Activated CD4-positive, alpha-beta memory T cell treated with anti-CD3 and anti-CD28 coated beads, Interleukin-2, amount 10 ng/mL, durations not matched to agents 7 days and 5 days (primary cell): ENCODE measurements at places on chromosomes 3 and 15. TPM values are rescaled to one million over a fixed set of nuclear protein-coding genes. Genes with fewer than 3 reads are reported as not detected.

GRCh38 chr3:77149382-77149781, 109.5 kb downstream of the ROBO2 start:
- no peak for DNase-seq

GRCh38 chr15:49468481-49468839, 45.4 kb downstream of the FGF7 start:
- no peak for DNase-seq

The CTSH gene
- total RNA-seq = 257 TPM

The CLDN18 gene
- not detected for total RNA-seq

DNA sequence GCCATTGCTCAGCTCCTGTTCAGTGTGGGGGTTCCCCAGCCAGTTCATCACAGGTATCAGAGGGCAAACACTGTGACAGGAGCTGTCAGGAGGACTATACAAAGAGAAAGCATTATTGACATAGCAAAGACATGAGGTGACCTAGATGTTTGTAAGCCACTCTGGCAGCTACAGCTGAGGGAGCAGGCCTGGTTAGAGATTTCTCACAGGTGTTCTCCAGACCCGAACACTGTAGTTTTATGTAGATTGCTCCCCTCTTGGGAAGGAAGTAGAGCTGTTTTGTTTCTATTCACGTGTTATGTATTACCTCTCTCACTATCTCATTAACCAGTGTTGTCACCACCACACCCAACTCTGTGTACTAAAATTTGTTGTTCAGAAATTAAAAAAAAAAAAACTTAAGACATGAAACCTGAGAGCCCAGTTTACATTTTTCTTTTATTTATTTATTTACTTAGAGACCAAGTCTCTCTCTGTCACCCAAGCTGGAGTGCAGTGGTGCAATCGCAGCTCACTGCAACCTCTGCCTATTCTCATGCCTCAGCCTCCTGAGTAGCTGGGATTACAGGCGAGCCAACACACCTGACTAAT, 123.7 kb downstream of the RBPMS2 start:
- DNase-seq = peak; percentile 29

The BBX gene
- 38.9 TPM for total RNA-seq

GRCh38 chr3:150303768-150304167, 104.3 kb upstream of the TSC22D2 start:
- no peak for DNase-seq

The TMEM207 gene
- not detected for total RNA-seq

The AADACL2 gene
- total RNA-seq = not detected

The C3orf22 gene
- not detected for total RNA-seq

- DNase-seq = no peak
Measured at GRCh38 chr3:190546881-190547510, 33.1 kb downstream of the IL1RAP start.

DNA sequence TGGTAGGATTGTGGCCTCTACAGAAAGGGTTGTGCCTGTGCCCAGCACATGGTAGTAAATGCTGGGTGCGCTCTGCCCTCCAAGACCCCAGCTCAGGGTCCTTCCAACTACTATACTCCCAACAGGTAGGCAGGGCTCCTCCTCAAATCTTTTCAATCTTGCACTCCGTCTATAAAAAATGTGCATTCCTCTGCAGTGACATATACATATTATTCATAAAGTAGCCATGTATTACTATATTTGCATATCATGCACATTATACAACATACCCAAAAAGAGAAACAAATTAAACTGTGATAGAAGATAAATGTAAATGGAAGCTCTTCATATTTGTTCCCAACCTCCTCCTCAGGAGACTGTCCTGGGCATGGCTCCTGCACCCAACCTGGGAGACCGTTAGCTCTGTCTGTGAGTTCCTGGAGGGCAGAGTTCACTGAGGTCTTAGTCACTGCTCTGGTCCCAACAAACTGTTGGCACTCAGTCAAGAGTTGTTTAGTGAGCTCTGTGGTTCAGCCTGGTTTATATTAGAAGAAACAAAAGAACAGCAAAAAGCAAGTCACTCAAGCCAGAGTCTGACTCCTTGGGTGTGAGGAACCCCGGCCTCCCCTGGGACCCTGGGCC, 47.7 kb upstream of the GRIP2 start:
- DNase-seq = no peak

- DNase-seq = no peak
Measured at GRCh38 chr3:55218577-55218976, 268.5 kb downstream of the WNT5A start.

DNA sequence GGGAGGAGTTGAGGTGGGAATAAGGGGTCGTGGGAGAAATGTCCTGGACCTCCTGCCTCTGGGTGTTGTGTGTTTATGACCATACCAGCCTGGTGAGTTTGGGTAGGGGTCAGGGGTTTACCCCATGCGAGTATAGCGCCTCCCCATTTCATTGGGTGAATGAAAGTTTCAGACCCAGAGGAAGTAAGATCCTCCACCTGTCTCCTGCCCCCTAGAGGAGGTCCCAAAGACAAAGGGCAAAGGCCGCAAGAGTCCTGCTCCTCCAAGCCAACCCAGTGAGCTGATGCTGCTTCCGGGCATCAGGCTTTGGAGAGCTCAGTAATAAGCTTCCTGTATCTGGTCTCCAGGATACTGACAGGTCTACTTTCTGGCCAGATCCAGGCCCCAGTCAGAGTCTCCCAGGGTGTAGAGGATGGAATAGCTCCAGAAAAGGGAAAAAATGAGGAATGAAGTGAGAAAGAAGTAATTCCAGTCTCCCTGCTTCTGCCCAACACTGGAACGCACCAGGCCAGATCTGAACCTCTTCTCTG, 6.4 kb upstream of the TBC1D21 start:
- DNase-seq = no peak

DNA sequence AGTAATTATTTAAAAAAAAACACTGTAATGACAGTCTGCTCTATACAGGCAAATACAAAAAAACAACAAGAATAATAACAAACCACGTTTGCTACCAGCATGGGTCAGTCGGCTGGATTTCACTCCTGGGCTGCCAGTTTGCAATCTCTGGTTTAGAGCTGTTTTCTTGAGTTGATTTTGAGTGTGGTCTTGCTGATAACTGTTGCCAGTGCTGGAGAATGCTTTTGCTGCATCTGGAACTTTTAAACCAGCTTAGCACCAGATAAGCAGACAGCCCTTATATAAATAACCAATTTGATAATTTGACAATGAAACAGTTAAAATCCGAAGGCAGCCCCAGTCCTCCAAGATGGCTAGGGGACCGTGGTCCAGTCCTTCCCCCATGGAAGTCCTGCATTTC, 14.0 kb upstream of the CTDSPL start:
- DNase-seq = no peak

The ECE2 gene
- not detected for total RNA-seq

- no peak for DNase-seq
Measured at GRCh38 chr3:99674086-99674789, 35.8 kb downstream of the COL8A1 start.

The CELSR3 gene
- 7.2 TPM for total RNA-seq

GRCh38 chr3:42731476-42732195, 29.0 kb upstream of the HHATL start:
- no peak for DNase-seq

GRCh38 chr15:83512459-83512858, 65.3 kb downstream of the SH3GL3 start:
- no peak for DNase-seq

DNA sequence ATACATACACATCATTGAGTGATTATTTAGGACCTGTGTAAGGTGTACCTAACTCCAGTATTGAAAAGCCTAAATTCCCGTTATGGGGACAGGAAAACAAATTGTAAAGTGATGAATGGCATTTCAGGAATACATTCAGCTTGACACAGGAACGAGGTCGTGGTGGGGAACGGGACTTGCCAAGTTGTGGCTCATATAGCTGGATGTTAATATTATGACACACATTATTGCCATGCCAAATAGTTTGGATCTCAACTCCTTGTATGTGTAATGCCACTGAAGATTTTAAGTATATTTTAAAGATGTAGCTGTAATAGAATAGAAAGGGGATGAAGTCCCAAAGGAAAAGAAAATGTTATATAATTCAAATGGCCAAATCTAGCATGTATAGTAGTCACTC, 227.2 kb upstream of the GOLIM4 start:
- no peak for DNase-seq

GRCh38 chr15:64460724-64461720, 644 bp downstream of the ZNF609 start:
- peak; percentile 33 for DNase-seq

The TAMM41 gene
- 20.9 TPM for total RNA-seq

The CHSY1 gene
- total RNA-seq = 62.0 TPM

GRCh38 chr3:4613366-4613765, 120.2 kb downstream of the ITPR1 start:
- no peak for DNase-seq

DNA sequence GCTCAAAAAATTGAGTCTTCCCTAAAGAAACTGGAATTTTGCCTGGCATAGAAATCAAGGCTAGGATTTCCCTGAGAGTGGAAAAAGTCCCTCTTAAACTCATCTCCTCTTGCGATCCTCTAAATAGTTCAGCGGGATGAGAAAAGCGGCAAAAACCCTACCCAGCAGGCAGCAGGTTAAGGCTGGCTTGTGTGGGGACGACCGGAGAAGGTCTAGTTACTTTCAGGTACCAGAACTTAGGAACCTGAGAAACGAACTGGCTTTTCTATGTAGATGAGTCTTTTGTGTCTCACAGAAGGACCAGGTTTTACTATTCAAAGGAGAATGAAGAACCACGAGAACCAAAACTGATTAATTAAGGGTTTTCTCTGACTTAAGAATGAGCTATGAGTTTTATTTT, 523.7 kb upstream of the TGFBR2 start:
- DNase-seq = no peak

DNA sequence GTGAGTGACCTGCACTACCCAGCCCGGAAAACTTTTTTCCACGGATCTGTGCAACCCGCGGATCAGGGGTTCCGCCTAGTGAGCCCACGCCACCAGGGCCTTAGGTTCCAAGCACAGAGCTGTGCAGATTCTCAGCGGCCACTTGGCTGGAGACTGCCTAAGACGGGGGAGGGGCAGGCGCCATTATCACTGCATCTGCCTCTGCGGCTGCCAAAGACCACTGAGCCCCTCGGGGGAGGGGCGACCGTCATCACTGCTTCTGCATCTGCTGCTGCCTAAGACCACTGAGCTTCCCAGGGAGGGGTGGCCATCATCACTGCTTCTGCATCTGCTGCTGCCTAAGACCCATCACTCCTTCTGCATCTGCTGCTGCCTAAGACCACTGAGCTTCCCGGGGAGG, 460.2 kb downstream of the OCA2 start:
- DNase-seq = no peak

DNA sequence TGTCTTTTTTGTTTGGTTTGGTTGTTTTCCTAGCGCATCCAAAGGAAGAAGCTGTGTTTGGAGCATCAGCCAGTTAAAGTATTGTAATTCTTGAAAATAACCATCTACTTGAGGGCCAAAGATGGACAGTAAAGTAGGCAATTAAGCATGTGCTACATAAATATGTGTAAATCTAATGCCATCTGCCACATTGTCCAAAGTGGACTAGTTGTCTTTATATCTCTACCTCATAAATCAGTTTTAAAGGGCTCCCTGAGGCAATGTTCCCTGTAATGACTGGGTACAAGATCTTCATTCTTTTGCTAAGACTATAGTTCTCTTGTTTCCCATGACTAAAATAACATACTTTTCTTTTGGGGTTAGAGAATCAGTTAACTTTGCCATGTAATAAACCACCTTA, 460.0 kb upstream of the RARB start:
- no peak for DNase-seq

- no peak for DNase-seq
Measured at GRCh38 chr3:114093596-114093995, 37.1 kb downstream of the QTRT2 start.

GRCh38 chr3:53328746-53329145, 18.6 kb downstream of the DCP1A start:
- DNase-seq = no peak

The PCOLCE2 gene
- 0.38 TPM for total RNA-seq

DNA sequence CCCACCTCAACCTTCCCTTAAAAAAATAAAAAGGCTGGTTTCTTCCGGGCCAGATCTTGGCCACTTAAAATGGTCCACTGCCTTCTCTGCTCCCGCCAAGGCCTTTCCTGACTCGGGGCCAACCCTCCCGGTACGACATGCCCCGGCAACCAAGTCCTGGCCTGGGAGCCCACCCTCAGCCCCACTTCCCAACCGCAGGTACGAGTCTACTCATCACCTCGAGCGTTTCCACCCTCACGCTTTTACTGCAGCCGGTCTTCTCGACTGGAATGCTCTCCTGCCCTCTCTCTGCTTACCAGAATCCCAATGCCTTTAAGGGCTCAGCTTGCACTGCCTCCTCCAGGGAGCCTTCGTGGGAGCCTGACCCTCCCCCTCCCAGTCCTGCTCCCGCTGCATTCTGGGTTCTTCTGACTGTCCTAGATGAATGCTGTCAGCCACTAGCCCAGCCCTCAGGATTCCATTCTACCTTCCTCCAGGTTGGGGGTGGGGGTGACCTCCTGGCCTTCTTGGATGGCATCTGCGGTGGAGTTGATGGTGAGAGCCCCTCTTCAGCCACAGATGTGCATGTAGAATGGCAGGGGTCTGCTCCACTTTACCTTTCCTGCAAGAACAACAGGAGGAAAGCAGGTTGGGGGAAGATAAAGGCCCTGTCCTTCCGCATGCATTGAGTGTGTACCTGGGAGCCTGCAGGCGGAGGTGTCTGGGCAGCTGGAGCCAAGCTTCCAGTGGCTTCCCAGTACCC, 1.1 kb upstream of the CSRNP1 start:
- DNase-seq = no peak

DNA sequence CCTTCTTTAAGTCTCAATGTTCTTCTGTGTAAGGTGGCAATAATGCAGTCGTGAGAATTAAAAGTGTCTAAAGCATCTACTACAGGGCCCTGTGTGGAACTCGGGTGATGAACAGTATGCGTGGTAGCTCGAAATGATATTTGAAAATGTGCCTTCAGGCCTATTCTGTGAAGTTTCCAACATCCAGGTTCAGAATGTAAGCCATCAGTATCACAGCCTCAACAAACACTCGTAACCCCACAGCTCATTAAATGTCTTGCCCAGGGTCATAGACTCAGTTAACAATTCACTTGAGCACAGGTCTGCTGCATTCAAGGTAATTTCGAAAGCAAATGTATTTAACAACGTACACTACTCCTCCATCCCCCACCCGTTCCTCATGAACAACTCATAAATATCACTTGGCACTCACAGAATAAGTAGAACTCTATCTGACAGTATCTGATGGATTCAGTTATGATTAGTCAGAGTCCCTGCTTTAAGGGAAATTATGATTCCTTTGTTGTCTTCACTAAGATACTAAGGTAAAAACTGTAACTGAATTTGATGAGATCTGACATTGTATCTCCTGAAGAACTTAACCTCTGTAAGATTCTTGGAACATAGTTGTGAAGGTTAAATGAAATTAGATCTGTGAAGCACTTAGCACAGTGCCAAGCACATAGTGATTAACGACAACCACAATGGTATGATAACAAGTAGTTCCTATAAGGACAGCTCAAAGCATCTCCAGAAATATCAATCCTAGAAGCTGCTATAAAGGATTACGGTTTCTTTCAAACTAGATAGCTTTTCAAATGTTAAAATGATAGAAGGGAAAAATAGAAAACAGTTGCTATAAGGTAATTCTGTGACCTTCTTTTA, 642.3 kb downstream of the TBL1XR1 start:
- no peak for DNase-seq

The MUSTN1 gene
- 3.3 TPM for total RNA-seq

DNA sequence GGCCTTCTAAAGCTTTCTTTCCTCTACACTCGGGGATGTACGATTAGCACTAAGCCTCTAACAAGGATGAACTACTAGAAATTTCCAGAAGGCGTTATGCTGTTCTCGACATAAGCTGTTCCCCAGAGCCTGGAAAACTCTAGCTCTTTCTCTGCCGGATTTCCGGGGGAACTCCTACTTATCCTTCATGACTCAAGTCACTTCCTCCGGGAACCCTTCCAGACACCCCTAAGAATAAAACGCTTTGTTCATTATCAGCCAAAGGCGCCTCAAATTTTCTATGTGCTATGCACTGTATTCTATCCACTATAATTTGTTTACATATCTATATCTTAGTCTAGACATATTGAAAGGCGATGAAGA, 455 bp upstream of the SNAP23 start:
- DNase-seq = no peak
